ENCODE measurements at places on chromosomes 3 and 15. TPM values are rescaled to one million over a fixed set of nuclear protein-coding genes. Genes with fewer than 3 reads are reported as not detected.
A peak's percentile ranks its signal among the peaks of the same experiment; 100 is the strongest.

HRG gene
- total RNA-seq, result not detected

GPR62 gene
- not detected for total RNA-seq

GASK1A gene
- total RNA-seq, result 12.3 TPM

SYNPR gene
- not detected for total RNA-seq

FMN1 gene
- 45.2 TPM for total RNA-seq

VWA5B2 gene
- not detected for total RNA-seq

DIPK2A gene
- total RNA-seq, result 29.6 TPM

DNA sequence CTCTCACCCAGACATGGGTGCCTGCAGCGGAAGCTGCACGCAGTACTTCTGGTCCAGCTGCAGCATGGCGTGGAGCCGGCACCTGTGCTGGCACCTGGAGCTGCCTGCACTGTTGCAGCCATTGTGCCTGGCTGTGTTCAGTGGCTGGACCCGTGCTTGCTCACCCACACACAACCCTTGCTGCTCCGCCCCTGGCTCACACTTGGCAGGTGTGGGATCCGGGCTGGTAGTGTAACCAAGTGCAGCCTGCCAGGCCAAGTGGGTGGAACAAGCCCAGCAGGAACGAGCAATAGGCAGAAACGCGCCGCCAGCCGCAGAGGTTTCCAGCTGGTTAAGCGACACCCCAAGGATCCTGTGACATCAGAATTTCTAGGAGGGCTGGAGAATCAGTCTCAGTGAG, 11.2 kb upstream of the SCAPER start:
- DNase-seq, result no peak

DNA sequence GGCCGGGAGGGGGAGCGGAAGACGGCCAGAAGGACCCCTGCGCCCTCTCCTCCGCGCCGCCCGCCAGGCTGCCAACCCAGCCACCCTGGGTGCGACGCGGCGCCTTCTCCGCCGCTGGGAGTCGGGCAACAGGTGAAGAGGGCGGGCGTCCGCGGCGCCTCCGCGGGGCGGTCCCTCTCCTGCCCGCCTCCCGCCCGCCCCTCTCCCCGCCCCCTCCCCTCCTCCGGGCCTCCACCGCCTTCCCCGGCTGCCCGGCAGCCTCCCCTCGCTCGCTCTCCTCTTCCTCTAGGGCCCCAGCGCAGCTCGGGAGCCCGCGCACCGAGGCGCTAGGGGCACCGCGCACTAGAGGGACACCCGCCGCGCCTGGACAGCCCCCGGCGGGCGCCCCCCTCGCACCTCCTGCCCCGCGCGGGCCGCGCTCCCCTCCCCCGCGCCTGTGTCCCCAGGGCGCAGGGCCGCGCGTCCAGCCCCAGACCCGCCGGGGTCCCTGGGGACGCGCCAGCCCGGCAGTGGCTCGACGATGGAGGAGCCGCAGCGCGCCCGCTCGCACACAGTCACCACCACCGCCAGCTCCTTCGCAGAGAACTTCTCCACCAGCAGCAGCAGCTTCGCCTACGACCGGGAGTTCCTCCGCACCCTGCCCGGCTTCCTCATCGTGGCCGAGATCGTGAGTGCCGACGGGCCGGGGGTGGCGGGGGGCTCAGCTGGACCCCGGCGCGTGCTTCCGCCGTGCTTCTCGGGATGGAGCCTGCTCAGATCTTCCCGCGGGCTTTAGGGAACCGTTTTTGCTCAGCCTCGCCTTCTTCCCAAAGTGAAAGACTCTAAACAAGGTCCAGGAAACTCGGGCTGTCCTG, at the start of gene CMTM8:
TSS of gene CMTM8 (plus strand) at position 228 of the 854 bp plus-strand sequence. CDS start at position 521, 293 bp downstream.
- peak; percentile 78 for DNase-seq

GRCh38 chr3:77267589-77267988, 227.7 kb downstream of the ROBO2 start:
- DNase-seq, result no peak

DNA sequence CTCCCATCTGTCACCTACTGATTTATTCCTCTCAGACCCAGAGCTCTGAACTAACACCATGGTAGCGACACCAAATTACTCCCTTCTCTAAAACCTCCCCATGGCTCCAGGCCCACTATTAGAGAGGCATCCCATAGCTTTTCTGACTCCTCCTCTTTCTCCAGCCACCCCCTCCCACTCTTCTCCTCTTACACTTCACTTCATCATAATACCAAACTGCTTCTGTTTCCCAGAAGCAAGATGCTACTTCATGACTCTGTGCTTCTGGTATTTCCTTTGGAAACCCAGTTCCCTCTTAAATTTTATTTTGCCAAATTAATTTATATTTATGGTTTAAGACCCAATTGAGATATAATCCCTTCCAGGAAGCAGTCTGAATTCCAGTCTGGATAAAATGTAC, 465.1 kb upstream of the PDZRN3 start:
- DNase-seq, result no peak

DNA sequence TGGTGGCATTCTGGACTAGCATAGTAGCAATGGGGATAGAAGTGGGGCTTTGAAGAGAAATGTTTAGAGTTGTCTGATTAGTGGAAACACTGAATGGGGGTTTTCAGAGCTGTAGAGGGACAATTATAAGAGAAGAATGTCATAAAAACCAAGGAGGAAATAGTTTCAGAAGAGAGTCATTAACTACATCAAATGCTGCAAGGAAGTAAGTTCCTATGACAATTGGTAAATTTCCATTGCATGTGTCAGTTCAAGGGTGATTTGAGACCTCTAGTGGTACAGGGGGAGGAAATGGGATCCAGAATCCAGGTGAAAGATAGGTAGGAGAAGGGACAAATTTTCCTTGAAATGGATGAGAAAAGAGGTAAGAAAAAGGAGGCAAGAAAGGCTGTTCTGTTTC, 68.3 kb upstream of the TBC1D5 start:
- DNase-seq, result no peak

DNA sequence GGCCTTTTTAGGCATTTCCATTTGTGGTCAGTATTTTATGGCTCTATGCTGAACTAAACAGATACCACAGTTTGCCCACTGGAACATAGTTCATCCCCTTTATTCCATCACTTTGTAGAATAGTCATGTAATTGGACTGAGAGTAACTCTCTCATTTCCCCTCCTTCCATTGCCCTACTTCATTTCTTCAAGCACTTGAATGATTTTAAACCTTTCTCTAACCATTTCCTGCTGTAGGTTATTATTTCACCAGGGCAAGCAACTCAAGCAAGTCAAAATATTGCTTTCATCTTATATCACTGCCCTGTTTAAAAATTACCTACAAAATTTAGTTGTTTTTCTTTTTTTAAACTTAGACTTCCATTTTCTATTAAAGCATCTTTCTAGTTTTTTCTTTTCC, 177.0 kb downstream of the RAP2B start:
- no peak for DNase-seq

GRCh38 chr3:70061096-70061495, 61.6 kb downstream of the SAMMSON start:
- no peak for DNase-seq

DNA sequence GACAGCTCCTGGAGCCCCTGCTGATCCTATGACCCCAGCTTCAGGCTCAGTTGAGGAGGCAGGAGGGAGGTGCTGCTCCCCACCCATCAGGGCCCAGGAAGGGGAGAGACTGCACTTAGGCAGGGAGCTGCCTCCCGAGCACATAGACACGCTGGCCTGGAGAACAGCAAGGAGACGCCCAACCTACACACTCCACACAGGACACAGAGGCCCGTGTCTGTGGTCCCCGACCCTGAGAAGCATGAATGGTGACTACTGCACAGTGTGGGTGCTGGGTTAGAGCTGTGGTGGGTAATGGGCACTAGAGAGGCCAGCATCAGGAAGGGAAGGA, 1.1 kb upstream of the HHATL start:
- no peak for DNase-seq

DNA sequence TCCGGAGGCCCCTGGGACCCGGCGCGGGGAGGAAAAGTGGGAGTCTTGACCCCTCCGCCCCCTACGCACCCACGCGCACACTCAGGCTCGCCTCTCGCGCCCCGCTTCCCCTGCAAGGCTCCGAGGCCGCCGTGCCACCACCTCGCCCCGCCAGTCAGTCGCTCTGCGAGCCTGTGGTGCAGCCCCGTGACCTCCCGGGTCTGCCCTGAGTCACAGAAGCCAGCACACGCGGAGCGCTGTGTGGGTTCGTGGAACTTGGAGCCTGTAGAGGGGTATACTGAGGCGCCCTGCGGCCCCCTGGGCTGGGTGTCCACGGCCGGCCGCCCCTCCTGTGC, 380 bp upstream of the ALS2CL start:
- no peak for DNase-seq

- DNase-seq, result no peak
Observed at GRCh38 chr15:96343113-96344059, 12.9 kb downstream of the NR2F2 start.

DNA sequence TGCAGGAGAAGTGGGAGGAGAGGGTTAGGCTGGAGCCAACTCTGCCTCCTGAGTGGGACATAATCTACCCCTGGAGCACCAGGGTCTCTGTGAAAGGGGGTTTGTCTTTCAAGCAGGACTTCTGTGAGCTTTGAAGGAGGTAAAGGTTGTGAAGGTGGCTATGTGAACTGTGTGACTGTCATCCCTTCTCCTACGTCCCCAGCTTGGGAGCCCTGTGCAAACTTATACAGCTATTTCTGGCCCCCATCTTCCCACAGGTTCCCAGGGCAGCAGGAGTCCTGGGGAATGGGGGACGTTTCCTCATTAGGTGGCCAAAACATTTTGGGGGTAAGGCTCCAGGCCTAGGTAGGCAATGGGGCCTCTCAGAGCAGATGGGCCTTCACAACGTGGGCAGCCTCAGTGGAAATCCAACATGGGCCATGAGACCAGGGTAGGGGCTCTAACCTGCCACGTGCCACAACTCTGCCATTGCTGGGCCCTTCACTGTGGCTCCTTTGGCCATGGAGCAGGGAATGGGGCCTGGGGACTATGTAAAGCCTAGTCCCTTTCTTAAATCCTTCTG, 3.5 kb downstream of the VIPR1 start:
- DNase-seq, result peak; percentile 18

- no peak for DNase-seq
Observed at GRCh38 chr15:101522621-101523559, 33.4 kb upstream of the PCSK6 start.

GRCh38 chr3:62863648-62864047, 11.6 kb downstream of the CADPS start:
- DNase-seq, result no peak

DNA sequence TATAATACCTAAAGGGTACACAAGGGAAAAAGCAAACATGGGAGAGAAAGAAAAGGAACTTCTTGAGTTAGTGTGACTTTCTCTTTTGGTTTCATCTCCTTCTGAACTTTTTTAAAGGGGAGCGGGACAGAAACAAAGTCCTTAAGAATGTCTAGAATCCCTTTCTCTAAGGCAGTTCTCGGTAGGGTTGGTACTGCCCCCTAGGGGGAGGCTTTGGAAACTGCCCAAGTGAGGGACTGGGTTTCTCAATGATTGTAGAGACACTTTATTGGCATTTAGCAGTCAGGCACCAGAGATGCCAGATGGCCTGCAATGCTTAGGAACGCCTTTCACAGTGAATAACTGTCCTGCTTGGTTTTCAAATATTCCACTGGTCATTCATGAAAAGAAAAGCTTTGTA, 172.7 kb downstream of the WDR72 start:
- peak; percentile 8 for DNase-seq

DNA sequence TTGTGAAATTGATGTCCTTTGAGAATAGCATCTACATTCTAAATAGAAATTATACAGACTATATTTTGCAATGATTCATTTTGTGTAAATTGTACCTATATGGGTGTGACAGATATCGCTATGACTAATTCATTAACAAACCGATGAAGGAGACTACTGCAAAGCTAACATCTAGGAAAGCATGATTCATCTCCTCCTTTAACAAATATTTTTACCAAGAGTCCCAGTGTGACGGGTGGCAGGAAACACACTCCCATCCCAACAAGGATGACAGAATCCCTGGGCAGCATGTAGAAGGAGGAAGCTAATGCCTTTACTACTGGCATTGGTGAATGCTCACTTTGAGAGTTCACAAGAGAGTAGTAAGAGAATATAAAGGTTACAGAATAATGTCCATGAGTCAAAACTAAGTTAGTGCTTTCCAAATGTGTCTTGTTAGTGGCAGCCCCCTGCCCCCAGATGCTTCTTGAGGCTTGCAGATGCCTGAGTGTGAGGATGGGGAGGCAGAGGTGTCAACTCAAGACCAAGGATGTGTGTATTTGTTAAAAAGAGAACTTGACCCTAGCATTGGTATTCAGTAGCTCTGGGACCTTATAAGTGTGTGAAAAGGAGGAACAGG, 180.6 kb downstream of the FMN1 start:
- DNase-seq, result no peak

DNA sequence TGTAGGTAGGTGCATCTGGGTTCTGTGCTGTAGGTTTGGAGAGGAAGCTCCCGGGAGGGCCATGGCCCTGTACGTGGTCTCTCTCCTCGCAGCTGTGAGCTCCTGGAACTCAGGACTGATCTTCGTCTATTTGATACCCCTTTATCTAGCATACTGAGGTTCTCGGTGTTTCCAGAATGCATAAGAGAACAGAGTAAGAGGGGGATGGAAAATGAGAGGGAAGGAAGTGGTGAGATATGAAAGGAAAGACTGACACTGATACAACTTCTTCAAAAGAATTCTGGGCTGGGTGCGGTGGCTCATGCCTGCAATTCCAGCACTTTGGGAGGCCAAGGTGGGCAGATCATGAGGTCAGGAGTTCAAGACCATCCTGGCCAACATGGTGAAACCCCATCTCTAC, 90.7 kb downstream of the CHRD start:
- no peak for DNase-seq

DNA sequence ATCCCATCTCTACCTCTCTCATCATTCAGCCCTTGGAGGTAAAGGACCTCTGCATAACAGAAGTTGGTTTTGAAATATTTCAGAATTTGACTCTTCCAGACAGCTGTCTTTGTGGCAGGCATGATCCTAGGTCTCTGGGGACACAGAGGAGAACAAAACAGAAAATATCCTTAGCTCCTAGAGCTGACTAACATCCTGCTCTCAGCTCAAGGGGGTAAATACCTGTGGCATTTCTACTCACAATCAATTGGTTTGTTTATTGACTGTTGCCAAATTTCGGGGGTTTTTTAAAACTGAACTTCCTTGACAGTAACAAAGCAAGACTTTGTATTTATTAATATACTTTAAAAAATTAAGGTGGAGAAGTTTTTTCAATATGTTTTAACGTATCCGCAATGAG, 78.8 kb downstream of the EOMES start:
- DNase-seq, result no peak

GRCh38 chr3:52243791-52244628, 1.5 kb upstream of the PPM1M start:
- no peak for DNase-seq

GRCh38 chr3:134597390-134597970, 53.3 kb downstream of the KY start:
- DNase-seq, result no peak

GRCh38 chr3:170154569-170155143, 26.9 kb downstream of the PHC3 start:
- DNase-seq, result no peak

- DNase-seq, result peak; percentile 69
Observed at GRCh38 chr15:98648654-98649471, 524 bp downstream of the IGF1R start.

GRCh38 chr3:42450567-42450966, 40.2 kb upstream of the LYZL4 start:
- no peak for DNase-seq

Measured in left lung (tissue), 14 donors.